ENCODE measurements at places on chromosomes 5 and 9.
A peak's percentile ranks its signal among the peaks of the same experiment; 100 is the strongest.

- no peaks in the 10 kb centered on the region for H3K27me3 ChIP-seq
- H3K36me3 ChIP-seq, result peaks cover 23% of the 10 kb centered on the region
- H3K4me3 ChIP-seq, result no peak overlapping the region
- DNase-seq, result no peak
- H3K4me1 ChIP-seq, result peaks cover 43% of the 10 kb centered on the region
- H3K27ac ChIP-seq, result no peak overlapping the region
These were observed 165.7 kb downstream of the PAM start for GRCh38 chr5:102920762-102921161.

- no peaks in the 10 kb centered on the region for H3K4me1 ChIP-seq
- H3K4me3 ChIP-seq, result no peak overlapping the region
- no peak for DNase-seq
- no peaks in the 10 kb centered on the region for H3K27me3 ChIP-seq
These were observed 217.4 kb upstream of the FBXL7 start for GRCh38 chr5:15282611-15283010.

GRCh38 chr9:127133739-127134167 lies 11.3 kb upstream of the ANGPTL2 start:
- peak; percentile 76 for DNase-seq
- H3K36me3 ChIP-seq, result no peaks in the 10 kb centered on the region
- H3K27me3 ChIP-seq, result no peaks in the 10 kb centered on the region
- H3K27ac ChIP-seq, result peak overlapping the region; percentile 81
- peaks cover 84% of the 10 kb centered on the region for H3K4me1 ChIP-seq
- H3K4me3 ChIP-seq, result no peak overlapping the region

- no peak overlapping the region for H3K27ac ChIP-seq
- H3K27me3 ChIP-seq, result no peaks in the 10 kb centered on the region
- H3K36me3 ChIP-seq, result no peaks in the 10 kb centered on the region
These were observed 29.1 kb upstream of the ANKRD31 start for GRCh38 chr5:75265731-75266130.

- no peak overlapping the region for H3K4me3 ChIP-seq
- no peak overlapping the region for H3K27ac ChIP-seq
- H3K27me3 ChIP-seq, result no peaks in the 10 kb centered on the region
- no peaks in the 10 kb centered on the region for H3K36me3 ChIP-seq
These were observed 80.3 kb downstream of the ATPSCKMT start for GRCh38 chr5:10169359-10169758.

DNA sequence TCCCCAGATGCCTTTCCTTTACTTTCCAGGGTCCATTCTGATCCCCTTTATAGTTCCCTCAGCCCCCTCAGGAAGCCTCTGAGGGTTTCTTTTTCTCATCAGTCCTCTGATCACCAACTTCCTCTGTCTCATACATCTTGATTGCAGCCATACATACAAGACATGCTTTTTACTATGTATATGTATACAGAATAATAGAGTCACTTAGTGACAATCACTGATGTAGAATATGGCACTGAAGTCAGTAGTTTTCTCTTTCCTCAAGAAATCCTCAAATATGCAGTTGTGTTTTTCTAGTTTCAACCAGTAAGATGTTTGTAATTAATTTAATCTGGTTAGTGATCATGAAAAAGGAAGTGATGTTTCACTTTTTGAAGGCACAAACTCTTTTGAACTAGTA lies 364.1 kb downstream of the MAN2A1 start:
- no peaks in the 10 kb centered on the region for H3K4me1 ChIP-seq
- no peaks in the 10 kb centered on the region for H3K27me3 ChIP-seq
- H3K27ac ChIP-seq, result no peak overlapping the region
